ENCODE measurements at places on chromosomes 12 and 14. TPM values are rescaled to one million over a fixed set of nuclear protein-coding genes. Genes with fewer than 3 reads are reported as not detected.

GRCh38 chr12:31658471-31659086, 909 bp upstream of the ETFBKMT start:
- peak overlapping the region; percentile 85 for H3K27ac ChIP-seq
- peaks cover 1% of the 10 kb centered on the region for H3K36me3 ChIP-seq
- H3K27me3 ChIP-seq = no peaks in the 10 kb centered on the region
- H3K4me3 ChIP-seq = peak overlapping the region; percentile 76
- no peak for DNase-seq
- peaks cover 21% of the 10 kb centered on the region for H3K4me1 ChIP-seq

DNA sequence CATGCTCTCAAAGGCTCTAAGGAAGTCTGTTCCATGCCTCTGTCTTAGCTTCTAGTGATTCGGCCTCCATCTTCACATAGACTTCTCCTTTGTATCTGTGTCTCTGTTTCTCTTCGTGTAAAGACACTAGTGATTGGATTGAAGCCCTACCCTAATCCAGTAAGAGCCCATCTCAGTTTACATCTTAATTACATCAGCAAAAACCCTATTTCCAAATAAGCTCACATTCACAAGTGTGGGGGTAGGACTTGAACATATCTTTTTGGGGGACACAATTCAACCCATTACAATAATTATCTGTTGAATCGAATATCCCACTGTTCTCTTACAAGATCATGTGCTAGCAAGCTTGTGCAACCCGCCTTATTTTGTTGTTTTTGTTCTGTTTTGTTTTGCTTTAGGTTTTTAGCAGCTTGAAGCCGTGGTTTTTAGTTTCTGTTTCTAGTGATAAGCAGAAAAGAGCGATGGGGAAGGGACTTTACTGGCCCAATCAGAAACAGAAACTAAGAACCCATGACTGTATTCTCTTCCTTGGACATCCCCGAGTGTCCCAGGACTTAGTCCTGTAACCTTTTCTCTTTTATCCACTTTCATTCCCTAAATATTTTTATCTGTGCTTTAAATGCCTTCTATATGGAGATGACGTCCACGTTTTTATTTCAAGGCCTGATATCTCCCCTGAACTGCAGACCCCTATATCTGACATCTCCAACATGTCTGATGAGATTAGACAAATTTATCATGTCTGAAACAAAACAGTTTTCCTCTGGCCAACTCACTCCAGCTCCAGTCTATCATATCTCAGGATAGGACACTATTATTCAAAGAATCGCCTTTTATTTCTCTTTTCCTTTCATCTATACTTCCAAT, 353.0 kb downstream of the CCDC91 start:
- H3K27me3 ChIP-seq = no peaks in the 10 kb centered on the region
- DNase-seq = no peak
- H3K4me1 ChIP-seq = no peaks in the 10 kb centered on the region
- no peak overlapping the region for H3K27ac ChIP-seq

DNA sequence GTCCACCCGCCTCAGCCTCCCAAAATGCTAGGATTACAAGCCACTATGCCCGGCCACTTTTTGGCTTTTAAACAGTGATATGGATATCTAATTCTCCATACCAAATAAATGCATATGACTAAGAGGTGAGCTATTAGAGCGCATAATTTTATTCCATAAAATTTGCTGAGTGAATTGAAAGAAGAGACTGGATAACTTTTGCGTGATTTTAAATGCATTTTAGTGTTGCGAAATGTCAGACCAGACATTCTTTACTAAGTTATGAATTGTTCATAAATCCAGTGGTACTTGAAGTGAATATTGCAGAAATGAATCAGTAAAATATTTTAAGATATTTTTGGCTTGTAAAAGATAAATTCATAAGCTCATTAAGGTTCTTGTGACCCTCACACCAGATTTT, 50.9 kb upstream of the DIP2B start:
- DNase-seq = no peak
- H3K27me3 ChIP-seq = no peaks in the 10 kb centered on the region
- H3K36me3 ChIP-seq = no peaks in the 10 kb centered on the region
- H3K27ac ChIP-seq = no peak overlapping the region
- H3K4me3 ChIP-seq = no peak overlapping the region

DNA sequence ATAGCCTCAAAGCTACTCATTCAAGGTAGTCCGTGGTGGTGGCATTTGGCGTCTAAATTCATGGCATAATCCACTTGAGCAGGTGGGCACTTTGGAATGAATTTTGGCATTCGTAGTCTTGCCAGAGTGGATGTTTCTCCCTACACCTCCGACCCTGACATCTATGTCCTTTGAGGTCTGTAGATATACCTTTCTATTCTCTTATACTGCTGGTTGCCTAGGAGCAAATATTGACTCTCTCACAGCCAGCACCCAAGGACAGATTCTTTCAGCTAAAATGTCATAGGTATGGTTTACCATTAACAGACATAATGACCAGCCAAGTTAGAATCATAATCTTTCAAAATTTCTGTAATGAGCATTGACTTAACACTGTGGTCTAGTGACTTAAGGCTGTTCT, 47.4 kb upstream of the FLRT2 start:
- DNase-seq = peak; percentile 53
- peaks cover 29% of the 10 kb centered on the region for H3K4me1 ChIP-seq
- no peak overlapping the region for H3K4me3 ChIP-seq
- H3K36me3 ChIP-seq = no peaks in the 10 kb centered on the region
- H3K27me3 ChIP-seq = no peaks in the 10 kb centered on the region

DNA sequence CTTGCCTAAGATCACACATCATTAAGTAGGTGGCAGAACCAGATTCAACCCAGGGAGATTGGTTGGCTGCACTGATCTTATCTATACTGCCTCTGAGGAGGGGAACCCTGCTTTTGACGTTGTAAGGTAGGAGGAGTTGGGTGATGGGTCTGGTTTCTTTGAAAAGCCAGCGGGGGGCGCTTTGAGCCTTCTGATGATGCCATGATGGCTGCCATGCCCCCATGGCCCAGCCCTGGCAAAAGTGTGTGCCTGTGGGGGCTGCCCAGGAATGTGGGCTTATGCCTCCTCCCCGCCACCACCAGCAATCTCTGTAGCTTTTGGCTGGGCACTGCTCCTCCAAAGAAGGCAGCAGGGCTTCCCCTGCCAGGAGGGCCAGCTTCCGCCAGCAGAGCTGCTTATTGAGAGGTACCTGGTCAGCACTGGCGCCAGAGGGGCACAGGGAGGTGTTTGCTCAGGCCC, 224.3 kb downstream of the SLC41A2 start:
- H3K27me3 ChIP-seq = no peaks in the 10 kb centered on the region
- no peaks in the 10 kb centered on the region for H3K36me3 ChIP-seq
- no peaks in the 10 kb centered on the region for H3K4me1 ChIP-seq

GRCh38 chr12:105292705-105293104, 37.8 kb upstream of the C12orf75 start:
- no peak overlapping the region for H3K27ac ChIP-seq
- no peaks in the 10 kb centered on the region for H3K36me3 ChIP-seq
- H3K27me3 ChIP-seq = no peaks in the 10 kb centered on the region
- no peak overlapping the region for H3K4me3 ChIP-seq

- no peaks in the 10 kb centered on the region for H3K27me3 ChIP-seq
- H3K27ac ChIP-seq = no peak overlapping the region
- H3K4me1 ChIP-seq = no peaks in the 10 kb centered on the region
- H3K36me3 ChIP-seq = no peaks in the 10 kb centered on the region
- H3K4me3 ChIP-seq = no peak overlapping the region
Observed at GRCh38 chr14:73261520-73262426, 24.5 kb downstream of the PAPLN start.

DNA sequence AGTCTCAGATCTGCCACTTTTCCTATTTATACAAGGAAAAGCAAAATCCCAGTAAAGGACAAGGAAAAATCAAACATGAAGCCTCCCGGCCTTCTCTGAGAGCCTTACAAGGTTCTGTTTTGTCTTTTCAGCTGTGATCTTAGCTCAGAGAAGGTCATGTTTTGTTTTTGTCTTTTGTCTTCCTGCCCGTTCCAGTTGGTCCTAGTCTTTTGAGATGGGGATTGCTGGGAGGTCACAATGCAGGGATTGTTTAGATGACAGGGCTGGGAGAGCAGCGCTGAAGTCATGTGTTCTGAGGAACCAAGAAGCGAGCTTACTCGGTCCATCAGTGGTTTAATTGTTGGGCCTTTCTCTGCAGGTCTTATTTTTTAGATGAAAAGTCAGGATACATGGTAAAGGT, 6.0 kb downstream of the PLEKHH1 start:
- no peak overlapping the region for H3K4me3 ChIP-seq
- no peak for DNase-seq
- no peaks in the 10 kb centered on the region for H3K36me3 ChIP-seq

- H3K4me1 ChIP-seq = peaks cover 5% of the 10 kb centered on the region
- no peaks in the 10 kb centered on the region for H3K36me3 ChIP-seq
- no peak for DNase-seq
- no peak overlapping the region for H3K4me3 ChIP-seq
Observed at GRCh38 chr14:70887737-70888499, 19.3 kb upstream of the PCNX1 start.

- H3K27me3 ChIP-seq = peaks cover 3% of the 10 kb centered on the region
- no peaks in the 10 kb centered on the region for H3K4me1 ChIP-seq
- H3K36me3 ChIP-seq = no peaks in the 10 kb centered on the region
- peak overlapping the region; percentile 32 for H3K4me3 ChIP-seq
- no peak overlapping the region for H3K27ac ChIP-seq
- DNase-seq = no peak
Observed at GRCh38 chr14:59918824-59919569, 947 bp upstream of the LRRC9 start.

DNA sequence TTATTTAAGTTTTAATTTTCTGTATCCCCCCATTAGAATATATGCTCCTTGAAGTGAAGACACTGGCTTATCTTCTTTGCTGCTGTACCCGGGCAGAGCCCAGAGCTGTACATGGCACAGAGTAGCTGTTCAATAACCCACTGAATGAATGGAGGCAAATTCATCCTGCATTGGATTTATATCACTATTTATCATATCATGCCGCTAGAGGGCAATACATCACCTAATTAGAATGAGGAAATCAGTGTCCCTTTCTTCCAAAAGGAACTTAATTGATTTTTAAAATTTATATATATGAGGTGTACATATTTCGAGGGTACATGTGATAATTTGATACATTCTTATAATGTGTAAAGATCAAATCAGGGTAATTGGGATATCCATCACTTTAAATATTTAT, 89.2 kb upstream of the TMEM260 start:
- DNase-seq = no peak
- no peaks in the 10 kb centered on the region for H3K4me1 ChIP-seq

DNA sequence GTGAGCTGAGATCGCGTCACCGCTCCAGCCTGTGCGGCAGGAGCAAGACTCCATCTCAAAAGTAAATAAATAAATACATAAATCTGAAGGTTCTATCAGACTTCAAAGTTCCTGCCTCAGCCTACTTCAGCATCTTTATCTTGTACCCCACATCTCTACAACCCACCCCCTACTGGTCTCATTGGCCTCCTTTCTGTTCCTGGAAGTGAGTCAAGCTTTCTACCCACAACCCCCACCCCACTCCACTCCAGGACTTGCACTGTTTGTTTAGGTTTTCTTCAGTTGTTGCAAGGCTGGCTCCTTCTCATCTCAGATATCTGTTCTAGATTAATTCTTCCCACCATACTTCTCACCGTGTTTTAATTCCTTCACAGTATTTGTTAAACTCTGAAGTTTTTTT, 714 bp upstream of the PSMC6 start:
- peaks cover 2% of the 10 kb centered on the region for H3K36me3 ChIP-seq
- DNase-seq = no peak
- H3K4me1 ChIP-seq = peaks cover 17% of the 10 kb centered on the region
- H3K4me3 ChIP-seq = peak overlapping the region; percentile 69

DNA sequence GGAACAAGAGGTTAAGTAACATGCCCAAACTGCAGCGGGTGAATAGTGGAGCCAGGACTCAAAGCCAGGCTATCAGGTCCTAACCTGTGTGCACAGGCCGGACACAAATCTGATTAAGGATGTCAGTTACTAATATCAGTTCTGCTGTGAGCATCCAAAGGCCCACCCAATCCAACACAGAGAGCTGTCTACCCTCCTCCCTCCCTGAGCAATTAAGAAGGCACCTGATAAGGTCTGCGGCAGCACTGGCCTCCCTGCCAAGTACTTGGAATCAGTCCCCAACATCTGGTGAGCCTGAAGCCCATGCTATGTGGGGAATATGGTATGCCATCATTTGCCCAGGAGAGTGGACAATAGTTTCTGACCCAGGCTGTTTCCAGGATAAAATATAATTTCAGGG, 3.9 kb downstream of the HEBP1 start:
- peaks cover 19% of the 10 kb centered on the region for H3K4me1 ChIP-seq
- H3K36me3 ChIP-seq = no peaks in the 10 kb centered on the region
- no peak for DNase-seq
- no peak overlapping the region for H3K27ac ChIP-seq
- H3K4me3 ChIP-seq = no peak overlapping the region

DNA sequence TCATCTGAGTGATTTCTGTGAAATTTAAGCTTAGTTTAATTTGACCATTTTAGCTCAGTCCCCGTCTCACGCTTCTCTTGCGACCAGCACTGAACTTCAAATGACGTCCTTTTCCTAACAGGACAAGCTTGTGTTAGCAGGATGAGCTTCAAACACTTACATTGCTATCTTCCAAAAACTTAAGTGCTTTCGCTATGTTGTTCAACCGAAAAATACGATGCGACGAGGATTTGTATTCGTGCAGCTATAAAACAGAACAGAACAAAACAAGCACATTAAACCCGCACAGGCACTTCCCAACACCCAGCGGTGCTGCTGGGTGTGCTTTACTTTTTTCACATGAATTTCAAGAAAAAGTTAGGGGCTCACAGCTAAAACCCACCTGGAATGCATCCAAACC, 64.2 kb upstream of the DICER1 start:
- DNase-seq = no peak
- H3K27me3 ChIP-seq = no peaks in the 10 kb centered on the region
- H3K27ac ChIP-seq = peak overlapping the region; percentile 51
- peaks cover 8% of the 10 kb centered on the region for H3K36me3 ChIP-seq
- peaks cover 9% of the 10 kb centered on the region for H3K4me1 ChIP-seq

GRCh38 chr12:124495194-124495983, 72.0 kb downstream of the NCOR2 start:
- H3K27ac ChIP-seq = no peak overlapping the region
- DNase-seq = peak; percentile 54
- H3K4me3 ChIP-seq = no peak overlapping the region
- peaks cover 39% of the 10 kb centered on the region for H3K4me1 ChIP-seq

- H3K27ac ChIP-seq = no peak overlapping the region
- H3K36me3 ChIP-seq = no peaks in the 10 kb centered on the region
- no peak overlapping the region for H3K4me3 ChIP-seq
- no peak for DNase-seq
- no peaks in the 10 kb centered on the region for H3K4me1 ChIP-seq
Observed at GRCh38 chr12:21972055-21972454, 30.8 kb upstream of the ABCC9 start.

Gene COCH
- polyA plus RNA-seq = 8.5 TPM

Gene C14orf180
- polyA plus RNA-seq = 1.1 TPM

Gene FOXN3
- 8.8 TPM for polyA plus RNA-seq

Gene FOXG1
- not detected for polyA plus RNA-seq

Gene SLC10A1
- polyA plus RNA-seq = not detected

Gene IFNG
- not detected for polyA plus RNA-seq

Gene ABCD2
- 0.05 TPM for polyA plus RNA-seq

Gene RCOR1
- polyA plus RNA-seq = 7.2 TPM
